ENCODE measurements at places on chromosomes 3 and 15.

GRCh38 chr3:150074697-150075416, 104.2 kb upstream of the PFN2 start:
- DNase-seq = no peak

DNA sequence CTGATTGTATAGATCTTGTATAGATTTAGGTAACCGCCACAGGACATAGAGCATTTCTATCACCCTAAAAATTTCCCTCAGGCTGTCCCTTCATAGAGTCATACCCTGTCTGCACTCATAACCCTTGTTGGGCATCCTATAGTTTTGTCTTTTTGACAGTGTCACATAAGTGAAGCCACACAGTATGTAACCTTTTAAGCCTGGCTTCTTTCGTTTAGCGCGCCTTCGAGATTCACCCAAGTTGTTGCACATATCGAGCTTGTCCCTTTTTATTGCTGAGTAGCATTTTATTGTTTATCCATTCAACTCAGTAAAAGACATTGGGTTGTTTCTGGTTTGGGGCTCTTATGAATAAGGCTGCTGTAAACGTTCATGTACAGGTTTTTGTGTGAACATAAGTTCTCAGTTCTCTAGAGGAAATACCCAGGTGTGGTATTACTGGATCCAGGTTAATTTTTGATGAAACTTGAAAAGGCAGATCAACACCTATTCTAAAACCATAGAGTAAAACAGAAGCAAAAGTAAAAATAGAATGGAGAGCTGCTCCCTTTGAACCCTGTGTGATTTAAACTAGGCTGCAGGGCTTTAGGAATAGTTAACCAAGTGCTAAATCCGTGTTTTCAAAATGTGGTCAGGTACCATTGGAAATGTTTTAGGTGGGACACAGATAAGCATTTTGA, 49.5 kb downstream of the CD86 start:
- DNase-seq = no peak

- DNase-seq = no peak
These were observed 754.4 kb upstream of the GOLIM4 start for GRCh38 chr3:168850109-168850508.

DNA sequence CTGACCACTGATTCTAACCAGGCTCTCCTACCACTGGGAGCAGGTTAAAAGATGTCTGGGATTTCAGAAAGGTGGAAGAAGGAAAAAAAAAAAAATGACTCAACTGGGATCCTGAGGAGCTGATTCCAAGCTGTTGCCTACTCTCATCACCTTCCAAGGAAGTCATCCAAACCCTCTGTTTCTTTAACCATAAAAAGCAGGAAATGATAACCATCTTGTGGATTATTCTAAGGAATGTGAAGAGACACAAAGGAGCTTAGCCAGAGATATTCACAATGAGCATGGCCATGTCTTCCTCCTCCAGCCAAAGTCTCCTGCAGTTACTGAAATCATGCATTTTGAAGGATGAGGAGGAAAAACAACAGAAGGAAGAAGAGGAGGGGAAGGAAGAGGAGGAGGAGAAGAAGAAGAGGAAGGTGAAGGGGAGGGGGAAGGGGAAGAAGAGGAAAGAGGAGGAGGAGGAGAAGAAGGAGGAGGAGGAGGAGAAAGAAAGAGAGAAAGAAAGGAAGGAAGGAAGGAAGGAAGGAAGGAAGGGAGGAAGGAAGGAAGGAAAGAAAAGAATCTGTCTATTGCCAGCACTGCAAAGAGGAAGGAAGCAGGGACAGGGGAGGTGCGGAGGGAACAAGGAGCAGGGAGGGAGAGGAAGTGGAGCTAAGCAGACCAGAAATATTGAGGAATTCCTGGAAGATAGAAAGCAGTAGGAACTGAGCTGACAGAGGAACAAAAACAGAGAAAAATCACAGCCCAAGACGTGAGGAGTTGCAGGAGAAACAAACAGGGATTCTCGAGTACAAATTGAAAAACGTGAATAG, 229.2 kb downstream of the UACA start:
- DNase-seq = no peak

DNA sequence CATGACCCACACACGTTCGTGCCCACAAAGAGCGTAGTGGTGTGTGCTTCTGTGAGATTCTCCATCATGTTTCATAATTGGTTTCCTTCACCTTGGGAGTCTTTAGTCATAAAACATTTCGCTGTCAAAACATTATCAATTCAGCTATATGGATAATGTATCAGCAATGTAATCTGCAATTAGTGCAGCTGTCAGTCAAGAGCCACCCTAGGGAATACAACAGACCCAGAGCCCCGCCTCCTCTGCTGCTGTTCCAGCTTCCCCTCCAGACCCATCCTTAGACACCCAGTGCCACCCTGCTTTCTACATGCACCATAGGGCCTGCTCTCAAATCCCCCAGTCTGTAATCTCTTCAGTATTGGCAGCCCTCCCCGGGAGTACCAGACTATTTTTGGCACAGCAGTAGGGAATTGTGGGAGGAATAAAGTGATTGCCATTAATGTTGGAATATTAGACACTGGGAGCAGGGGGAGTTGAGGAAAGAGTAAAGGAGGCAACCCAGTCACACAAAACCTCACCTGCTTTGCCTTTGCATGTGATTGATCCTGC, 31.5 kb upstream of the C3orf80 start:
- no peak for DNase-seq

GRCh38 chr3:118400086-118400485, 634.6 kb downstream of the IGSF11 start:
- no peak for DNase-seq

GRCh38 chr15:45347989-45348388, 30.4 kb downstream of the GATM start:
- DNase-seq = no peak

DNA sequence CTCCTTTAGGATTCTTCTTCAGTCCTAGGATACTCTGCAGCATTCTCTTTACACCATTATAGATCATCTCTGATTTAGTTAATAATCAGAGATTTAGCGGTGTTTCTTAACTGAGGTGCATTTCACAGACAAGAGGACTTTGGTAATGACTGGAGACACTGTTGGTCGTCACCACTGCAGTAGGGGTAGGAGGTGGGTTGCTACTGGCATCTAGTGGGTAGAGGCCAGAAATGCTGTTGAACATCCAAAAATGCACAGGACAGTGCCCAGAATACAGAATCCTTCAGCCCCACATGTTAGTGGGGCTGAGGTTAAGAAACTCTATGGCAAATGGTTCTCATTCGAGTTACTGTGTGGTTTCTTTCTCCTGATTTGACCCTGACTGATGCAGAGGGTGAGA, 80.4 kb upstream of the LMCD1 start:
- no peak for DNase-seq

DNA sequence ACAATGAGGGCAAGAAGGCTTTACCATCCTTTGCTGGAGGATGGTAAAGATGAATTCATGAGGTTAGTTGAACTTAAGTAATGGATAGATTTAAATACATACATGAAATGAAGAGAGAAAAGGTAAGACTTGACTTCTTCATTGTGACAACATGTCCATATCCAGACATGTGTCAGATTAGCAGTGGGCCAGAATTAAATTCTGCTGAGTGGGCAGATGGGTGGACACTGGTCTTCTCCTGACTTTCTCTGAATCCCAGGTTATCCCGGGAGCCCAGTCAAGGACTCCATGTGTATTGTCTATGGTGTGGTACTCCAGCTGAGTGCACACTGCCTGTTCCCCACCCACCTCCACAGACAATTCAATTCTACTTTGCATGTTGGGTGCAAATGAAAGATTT, 603.1 kb downstream of the NLGN1 start:
- no peak for DNase-seq

DNA sequence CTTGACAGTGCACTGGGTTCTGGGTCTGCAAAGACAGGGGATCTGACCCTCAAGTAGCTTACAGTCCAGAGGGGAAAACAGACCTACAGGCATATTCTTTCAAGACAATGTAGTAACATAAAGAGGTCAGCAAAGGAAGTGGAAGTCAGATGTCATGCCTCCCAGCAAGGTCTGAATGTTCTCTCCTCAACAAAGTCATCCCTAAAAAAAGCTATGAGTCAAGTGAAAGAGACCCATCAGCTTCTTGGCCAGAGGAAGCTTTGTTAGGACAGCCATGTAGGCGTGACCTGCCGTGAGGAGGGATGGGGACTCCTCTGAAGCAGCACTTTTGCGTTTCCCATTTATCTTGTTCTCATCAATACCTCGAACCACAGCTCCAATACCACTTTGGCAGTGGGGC, 331.6 kb upstream of the NR2F2 start:
- DNase-seq = no peak

- DNase-seq = no peak
These were observed 13.1 kb upstream of the ZNF662 start for GRCh38 chr3:42892807-42893206.

- DNase-seq = no peak
These were observed 47.7 kb upstream of the ATP2C1 start for GRCh38 chr3:130846181-130846580.

GRCh38 chr15:48406911-48407310, 75.7 kb downstream of the DUT start:
- DNase-seq = no peak

DNA sequence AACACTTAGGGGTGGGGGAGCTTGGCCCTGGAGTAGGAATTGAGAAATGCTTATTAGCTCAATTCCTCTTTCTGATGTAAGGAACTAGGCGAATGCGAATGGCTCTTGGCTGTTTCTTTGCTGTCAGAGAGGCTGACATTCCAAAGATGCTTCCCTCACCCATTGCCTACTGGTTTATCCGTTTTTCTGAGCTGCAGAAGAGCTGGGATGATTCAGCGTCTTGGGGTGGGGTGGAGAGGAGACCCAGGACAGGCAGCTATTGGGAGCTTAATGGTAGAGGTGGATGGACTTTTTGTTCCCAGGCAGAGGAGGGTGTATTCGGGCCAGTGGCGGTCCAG, 9.8 kb downstream of the PLEKHO2 start:
- DNase-seq = no peak

DNA sequence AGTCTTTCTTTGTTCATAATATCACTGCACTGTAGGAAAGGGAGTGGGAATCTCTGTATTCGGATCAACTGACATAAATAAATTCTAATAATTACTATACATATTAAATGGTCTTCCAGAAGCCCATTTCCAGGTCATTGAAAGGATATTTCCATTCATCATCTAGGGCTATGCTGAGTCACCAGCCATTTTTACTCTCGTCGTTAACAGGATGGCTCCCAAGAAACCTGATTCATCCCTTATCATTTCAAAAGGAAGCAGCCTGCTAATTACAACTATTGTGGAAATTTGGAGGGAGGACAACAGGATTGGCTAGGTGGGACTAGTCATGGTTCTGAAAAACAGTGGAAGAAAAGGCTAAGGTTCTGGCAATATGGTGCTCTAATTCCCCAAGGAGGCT, 13.6 kb downstream of the GMNC start:
- DNase-seq = no peak

- no peak for DNase-seq
These were observed 48.0 kb downstream of the RASGRP1 start for GRCh38 chr15:38516626-38517025.

DNA sequence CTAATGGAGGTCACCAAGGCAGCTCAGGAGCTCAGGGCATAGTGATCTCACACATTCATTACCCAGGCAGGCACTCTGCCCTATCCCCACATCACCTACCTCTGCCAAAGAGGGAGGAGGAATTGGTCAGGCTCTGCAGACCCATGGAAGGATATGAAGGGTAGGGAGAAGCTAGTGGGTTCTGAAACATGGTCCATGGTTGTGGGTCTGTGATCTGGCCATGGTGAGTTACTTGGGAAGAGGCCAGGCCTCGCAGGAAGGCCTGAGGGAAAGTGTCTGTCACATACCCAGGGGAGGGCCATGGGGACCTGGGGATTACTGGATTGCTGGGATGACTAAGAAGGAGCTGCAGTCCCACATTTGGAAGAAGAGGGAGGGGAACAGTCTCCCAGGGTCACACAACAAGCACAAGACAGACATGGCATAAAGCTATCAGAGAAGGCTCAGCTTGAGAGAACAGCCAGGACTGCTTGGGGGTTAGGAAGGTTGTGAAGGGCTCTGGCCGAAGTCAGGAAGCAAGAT, 1.4 kb upstream of the PRSS50 start:
- no peak for DNase-seq

DNA sequence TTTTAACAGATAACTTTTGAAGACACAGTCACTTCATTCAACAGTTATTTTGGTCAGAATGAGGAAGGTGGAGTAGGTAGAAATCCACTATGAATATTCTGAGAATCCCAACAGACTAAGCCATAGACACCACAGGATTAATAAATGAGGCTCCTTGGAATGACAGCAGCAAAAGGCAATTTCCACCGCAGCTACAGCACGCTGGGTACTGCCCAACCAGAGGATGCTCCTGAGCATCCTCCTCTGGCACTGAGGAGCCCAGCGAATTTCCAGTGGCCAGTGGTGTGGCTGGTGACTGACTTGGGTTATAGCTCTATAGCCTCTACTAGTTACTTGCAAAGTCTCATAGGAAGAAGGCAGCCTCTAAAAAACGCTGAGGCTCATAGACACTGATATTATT, 3.6 kb upstream of the NR1D2 start:
- DNase-seq = no peak

DNA sequence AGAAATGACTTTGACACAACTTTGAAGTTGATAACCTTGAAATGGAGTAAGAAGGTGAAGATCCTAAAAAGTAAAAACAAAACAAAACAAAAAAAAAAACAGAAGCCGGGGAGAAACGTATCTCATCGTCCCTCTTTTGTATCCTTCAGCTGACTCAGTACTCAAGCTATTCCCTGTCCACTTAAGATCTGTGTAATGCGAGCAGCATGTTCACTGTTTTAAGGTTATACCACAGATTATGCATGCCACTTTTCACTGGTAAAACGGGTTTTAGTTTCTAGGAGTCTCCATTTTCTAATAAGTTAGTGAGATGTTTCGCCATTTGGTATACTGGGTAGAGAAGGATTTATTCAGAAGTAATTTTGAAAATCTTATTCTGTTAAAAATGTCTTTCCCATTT, 324.3 kb downstream of the FEZF2 start:
- DNase-seq = no peak

GRCh38 chr15:89317186-89317720, 17.4 kb downstream of the POLG start:
- DNase-seq = no peak

GRCh38 chr15:59013246-59013873, 25.9 kb downstream of the RNF111 start:
- DNase-seq = no peak

DNA sequence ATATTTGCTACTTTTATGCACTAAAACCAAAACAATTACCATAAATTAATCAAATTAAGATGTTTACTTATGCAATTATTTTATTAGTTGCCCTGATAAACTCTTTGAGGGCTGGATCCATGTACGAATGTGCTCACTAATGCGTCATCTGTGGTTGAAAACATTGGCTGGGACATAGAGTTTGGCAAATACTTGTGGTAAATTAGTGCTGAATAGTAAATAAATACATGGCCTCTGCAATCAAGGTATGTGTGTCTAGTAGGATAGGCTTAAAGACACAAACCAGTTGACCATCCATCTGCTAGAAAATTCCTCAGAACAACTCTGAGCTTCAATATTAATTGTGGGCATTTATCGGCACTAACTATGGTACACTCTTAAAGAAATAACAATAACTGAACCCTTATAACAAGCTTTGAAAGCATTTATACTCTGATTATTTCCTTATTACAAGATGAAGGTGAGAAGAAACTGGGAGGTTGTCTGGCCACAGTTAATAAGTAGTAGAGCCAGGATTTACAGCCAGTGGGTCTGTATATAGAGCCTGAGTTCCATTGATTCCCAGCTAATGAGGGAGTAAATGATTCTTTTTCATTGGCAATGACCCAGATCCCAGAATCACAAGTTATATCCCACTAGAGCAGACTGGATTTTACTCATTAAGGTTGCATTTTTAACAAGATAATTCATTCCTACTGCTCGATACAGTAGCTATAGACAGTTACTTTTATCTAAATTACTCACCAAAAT, 169.5 kb upstream of the CNTN6 start:
- DNase-seq = no peak
